ENCODE measurements at places on chromosomes 7 and 10.

DNA sequence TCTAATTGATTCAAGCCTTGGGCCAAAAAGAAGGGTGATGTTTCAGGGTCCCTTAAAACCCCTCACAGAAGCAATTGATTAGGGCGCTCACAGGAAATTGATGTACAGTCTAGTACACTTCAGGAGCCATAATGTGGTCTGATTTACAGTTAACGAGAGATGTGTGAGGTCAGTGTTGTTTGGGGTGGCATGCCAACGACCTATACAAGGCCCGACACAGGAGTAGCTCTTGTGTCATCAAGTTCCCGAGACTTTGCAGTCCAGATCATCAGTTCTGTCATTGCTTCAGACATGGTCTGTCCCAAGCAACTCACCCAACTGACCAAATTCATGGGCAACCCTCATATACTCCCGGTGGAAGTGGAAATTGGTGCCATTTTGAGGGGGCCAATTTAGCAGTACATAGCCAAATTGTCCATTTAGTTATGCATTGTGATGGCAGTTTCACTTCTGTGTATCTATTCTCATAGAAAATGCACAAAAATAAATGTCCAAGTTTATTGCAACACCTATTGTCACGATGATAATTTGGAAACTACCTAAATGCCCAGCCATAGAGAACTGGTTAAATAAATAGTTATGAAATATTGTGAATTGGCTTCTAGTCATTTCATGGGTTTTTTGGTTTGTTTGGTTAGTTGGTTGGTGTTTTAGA is 18.0 kb upstream of the ARID5B start:
- DNase-seq = no peak

GRCh38 chr10:76719006-76719405 is 918.6 kb downstream of the KCNMA1 start:
- DNase-seq = no peak

- no peak for DNase-seq
Observed at GRCh38 chr10:126321440-126321839, 66.8 kb downstream of the ADAM12 start.

GRCh38 chr7:144650439-144650838 is 185.4 kb downstream of the TPK1 start:
- DNase-seq = no peak

DNA sequence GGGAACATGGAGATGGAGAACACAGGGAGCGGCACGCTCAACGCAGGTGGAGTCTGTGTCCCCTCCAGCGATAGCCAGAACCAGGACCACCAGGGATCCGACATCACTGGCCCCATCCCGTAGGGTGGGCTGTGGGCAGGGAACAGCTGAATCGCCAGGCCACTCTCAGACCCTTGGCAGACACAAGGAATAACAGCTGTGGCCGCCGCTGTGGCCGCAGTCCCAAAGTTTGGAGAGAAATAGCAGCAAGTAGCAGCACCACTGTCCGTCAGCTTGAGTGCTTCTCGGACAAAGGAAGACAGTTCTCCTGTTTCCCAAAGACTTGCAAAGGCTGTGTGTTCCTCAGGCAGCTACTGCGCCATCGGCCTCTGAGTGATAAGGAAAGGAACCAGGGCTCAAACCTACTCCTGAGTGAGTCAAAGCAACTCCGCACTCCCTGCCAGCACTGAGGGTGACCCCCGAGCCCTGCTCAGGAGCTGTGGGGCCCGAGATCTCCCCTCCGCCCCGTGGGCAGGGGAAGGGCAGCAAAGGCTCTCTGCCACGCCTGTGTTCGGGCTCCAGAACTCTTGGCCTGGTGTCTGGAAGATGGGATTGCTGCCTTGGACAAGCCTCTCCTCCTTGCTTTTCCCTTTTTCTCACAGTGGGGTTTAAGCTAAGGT is 82.3 kb upstream of the FAM20C start:
- no peak for DNase-seq

DNA sequence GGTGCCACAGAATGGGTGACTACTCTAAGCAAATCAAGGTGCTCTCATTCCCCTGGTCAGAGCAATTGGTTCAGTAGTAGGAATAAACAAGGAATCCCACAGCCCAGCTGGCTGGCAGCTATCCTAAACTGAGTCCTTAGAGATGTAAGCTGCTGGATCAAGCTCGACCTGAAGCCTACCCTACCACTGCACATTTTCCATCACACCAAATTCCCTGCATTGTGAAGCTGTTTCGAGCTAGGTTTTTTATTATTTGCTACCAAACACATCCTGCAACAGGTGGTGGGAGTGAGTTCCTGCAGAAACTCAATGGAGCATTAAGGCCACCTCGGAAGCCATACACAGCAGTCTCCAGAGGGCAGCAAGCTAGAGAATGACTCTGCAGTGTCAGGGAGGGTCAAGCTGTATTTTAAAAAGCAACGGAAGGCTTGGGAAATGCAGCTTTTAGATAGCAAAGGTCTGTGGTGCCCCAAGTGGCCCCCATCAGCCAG is 33.7 kb upstream of the TNRC18 start:
- no peak for DNase-seq

GRCh38 chr10:75776738-75777504 is 345.5 kb downstream of the LRMDA start:
- no peak for DNase-seq

- DNase-seq = no peak
Observed at GRCh38 chr7:2792856-2793487, 51.1 kb downstream of the GNA12 start.

DNA sequence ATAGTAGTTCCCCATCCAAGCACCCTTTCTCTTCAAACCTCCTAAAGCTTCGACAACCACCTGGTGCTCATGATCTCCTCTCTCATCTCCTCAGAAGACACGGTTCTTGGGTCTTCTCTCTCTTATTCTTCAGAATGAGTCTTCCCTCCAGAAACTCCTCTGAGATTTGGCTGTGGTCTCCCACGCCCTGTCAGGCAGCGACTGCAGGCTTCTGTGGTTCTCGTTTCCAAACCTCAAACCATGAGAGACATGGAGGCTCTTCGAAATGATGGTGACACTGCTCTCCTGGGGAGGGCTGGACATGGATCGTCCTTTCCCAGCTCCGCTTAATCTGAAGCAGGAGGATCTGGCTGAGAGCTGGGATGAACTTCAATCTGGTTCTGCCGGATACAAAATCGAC is 78.6 kb upstream of the PITRM1 start:
- no peak for DNase-seq

- no peak for DNase-seq
Observed at GRCh38 chr7:50940621-50941020, 157.9 kb upstream of the GRB10 start.

DNA sequence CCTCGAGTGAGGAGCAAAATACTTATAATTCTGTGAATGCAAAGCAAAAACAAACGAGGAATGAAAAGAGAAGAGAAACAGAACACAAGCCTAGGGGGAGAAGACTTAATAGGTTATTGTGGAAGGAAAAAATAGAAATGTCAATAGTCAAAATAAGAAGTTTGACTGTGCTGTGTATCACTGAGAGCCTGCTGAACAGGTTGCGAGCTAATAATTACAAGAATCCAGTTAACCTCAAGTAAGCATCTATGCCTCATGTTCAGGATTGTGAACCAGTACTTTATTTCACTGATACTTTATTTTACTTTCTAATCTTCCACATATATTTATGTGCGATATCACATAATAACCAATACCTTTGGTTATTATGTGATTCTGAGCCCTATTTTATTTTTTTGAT is 316.7 kb downstream of the OTUD1 start:
- DNase-seq = no peak

GRCh38 chr7:35596061-35596460 is 98.9 kb downstream of the HERPUD2 start:
- no peak for DNase-seq

DNA sequence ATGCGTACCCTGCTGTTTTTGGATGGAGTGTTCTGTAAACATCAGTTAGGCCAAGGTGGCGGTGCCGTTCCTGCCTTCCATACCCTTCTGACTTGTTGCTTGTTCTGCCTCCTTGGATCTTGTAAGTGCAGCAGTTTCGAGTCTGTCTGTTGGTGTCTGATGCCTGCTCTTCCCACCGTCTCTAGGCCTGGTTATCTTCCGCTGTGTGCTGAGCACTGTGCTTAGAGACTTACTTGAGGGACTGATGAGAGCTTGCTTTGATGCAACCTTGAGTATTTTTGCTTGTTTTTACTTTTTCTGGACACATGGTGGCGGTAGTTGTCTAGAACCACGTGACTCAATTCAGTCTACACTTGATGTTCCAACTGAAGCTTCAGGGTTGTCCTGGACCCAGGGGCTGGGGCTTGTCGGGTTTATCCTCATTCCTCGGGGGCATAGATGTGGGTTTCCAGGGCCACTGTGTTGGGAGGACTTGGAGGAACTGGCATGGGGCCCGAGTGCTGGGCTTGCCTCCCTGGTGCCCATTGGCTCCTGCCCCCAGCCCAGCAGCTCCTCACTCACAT is 14.4 kb upstream of the SPRN start:
- no peak for DNase-seq

GRCh38 chr10:86802473-86803108 is 46.2 kb downstream of the BMPR1A start:
- no peak for DNase-seq

DNA sequence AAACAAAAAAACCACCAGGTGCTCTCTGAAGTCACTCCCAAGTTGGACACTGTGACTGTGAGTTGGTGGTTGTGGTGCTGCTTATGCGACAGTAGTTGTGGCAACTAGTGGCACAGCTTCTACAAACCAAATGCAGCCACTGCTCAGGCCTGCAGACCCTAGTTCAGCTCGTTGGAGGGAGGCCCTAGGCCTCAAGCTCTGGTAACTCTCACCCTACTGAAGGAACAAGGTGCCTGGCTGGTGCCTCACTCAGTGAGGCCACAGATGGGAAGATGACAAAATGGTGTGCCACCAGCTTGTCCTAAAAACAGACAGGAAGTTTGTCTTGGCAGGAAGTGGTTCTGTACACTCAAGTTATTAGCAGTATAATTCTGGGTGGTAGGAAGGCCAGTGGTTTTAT is 45.3 kb upstream of the RAPGEF5 start:
- no peak for DNase-seq

GRCh38 chr7:104059103-104059502 is 69.6 kb upstream of the RELN start:
- no peak for DNase-seq

DNA sequence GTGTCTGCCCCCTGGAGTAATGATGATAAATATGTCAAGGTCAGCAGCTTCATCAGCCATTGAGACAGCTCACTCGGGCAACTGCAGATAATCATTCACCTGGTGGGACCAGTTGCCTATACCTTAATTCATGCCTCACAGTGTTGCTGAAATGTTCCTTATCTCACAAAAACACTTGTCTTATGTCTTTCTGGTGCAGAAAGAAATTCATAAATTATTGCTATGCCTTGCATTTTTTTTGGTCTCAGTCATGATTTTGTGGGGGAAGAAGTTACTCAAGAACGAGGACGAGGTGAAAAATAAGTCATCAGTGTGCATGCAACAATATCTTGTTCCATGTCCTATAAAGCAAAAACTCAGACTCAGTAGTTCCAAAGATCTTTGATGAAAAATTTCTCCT is 16.0 kb downstream of the TRIL start:
- DNase-seq = no peak

DNA sequence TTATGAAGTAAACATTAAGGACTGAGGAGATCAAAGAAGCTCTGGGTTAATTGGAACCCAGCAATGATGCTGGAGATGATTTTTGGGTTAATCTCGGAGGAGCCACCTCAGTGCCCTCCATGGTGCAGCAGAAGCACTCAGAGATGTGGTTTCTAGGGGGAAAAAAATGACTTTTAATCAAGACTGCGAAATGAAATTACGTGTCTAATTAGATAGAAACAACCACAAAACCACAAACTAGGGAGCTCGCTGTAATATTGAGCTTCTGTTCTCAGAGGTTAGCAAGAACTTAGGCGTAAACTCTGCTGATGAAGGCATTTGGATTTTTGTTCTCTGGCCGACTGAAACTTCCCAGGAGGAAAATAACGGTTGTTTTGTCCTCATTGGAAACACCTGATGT is 319.0 kb downstream of the GRID1 start:
- DNase-seq = no peak

GRCh38 chr10:12833451-12833850 is 168.1 kb downstream of the CCDC3 start:
- no peak for DNase-seq

GRCh38 chr10:69224862-69225657 is 4.9 kb downstream of the HKDC1 start:
- DNase-seq = no peak

DNA sequence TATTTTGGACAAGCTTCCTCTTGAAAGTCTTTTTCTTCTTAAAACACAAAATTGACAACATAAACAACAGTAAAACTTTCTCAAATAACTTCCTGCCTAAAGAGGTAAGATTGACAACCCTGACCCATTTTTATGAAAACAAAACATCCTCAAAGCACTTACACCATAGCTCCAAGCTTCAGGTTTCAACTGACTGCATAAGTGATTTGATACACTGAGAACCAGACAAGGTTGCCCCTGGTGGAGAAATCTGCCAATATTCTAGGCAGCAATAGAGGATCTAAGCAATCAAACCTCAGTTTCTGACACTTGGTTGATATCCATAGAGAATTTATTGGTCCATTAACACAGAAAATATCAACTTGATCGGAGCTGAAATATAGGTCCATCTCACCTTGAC is 147.8 kb downstream of the ELAPOR2 start:
- DNase-seq = no peak

DNA sequence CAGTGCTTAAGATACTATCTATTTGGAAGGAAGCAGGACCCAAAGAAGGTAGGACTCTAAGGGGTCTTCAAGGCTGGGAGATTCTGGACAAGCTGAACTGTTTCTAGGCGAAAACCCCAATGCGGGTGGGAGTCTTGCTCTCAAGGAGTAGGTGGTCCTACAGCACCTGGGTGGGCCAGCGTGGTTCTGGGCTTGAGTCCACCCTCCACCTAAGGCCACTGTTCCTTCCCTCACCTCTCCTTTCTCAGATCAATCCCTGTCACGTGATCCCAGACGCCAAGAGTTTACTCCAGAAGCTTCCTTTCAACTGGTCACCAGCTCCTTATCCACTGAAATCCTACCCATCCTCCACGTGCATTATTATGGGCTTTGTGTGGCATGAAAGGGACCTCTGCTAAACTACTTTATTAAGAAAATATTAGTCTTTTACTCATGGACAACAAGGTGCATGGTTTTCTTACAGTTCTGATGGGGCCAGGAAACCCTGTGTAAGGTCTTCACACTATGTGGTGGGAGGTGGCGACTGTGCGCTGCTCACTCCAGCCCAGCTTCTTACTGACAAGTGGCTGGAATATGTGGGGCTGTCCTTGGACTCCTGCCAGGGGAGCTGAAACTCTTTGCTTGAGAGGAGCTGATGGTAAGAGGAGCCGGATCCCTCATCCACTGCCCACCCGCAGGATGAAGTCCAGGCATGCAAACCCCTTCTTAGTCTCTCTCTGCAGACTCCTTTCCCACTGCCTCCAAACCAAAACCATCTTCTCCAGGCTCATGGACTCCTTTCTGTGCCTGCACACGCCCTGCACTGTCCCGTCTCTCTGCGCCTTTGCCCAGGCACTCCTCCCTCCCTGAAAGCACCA is 1.6 kb downstream of the ZNF746 start:
- DNase-seq = no peak

DNA sequence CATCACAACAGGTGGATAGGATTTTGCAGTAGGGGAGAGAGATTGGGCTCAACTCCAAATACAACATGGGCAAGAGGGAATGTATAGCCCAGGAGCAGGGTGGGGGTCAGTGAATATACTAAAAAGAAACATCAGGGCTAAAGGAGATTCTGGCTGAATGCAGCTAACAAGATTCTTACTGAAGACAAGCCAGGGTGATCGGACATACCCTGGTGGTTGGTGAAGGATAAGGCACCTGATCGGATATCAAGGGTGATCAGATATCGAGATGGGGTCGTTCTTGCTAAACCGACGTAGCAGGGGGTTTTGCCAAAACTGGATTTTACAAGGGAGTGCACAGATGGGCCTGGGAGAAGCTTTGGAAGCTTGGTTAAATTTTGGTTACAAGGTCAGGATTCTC is 34.4 kb downstream of the WIPF3 start:
- DNase-seq = no peak

Data from nucleus accumbens (tissue), 56 donors.